Vagina (tissue), 2 donors: ENCODE measurements at places on chromosomes 3 and 15. TPM values are rescaled to one million over a fixed set of nuclear protein-coding genes. Genes with fewer than 3 reads are reported as not detected.

Gene PRR20G
- not detected for total RNA-seq

Gene TMEM207
- total RNA-seq, result not detected

Gene DAZL
- total RNA-seq, result not detected

Gene TERC
- total RNA-seq, result 204 TPM

Gene CSPG5
- 0.98 TPM for total RNA-seq

GRCh38 chr3:168534761-168535160 lies 439.0 kb upstream of the GOLIM4 start:
- no peak for DNase-seq

- DNase-seq, result no peak
These were observed 244.2 kb downstream of the TLE3 start for GRCh38 chr15:69853544-69853951.

- no peak for DNase-seq
These were observed 60.9 kb upstream of the TSC22D2 start for GRCh38 chr3:150346981-150347863.

DNA sequence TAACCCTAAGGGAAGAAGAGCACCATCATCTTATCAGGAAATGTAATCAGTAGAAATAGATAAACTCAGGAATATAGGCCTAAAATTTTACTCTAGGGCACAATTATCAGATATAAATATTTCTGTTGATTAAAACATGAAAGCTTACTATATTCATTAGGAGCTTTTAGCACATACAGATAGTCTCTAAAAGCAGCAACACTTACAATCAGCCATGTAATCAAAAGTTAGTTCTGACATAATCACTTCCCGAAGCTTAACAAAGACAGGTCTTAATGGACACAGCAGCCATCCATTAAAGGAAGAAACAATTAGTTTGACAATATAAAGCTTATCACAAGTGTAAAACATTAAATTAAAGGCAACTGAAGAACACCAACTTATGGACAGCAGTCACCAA lies 30.6 kb downstream of the DCLK3 start:
- no peak for DNase-seq

- no peak for DNase-seq
These were observed 29.1 kb upstream of the MAP6D1 start for GRCh38 chr3:183854318-183855035.

DNA sequence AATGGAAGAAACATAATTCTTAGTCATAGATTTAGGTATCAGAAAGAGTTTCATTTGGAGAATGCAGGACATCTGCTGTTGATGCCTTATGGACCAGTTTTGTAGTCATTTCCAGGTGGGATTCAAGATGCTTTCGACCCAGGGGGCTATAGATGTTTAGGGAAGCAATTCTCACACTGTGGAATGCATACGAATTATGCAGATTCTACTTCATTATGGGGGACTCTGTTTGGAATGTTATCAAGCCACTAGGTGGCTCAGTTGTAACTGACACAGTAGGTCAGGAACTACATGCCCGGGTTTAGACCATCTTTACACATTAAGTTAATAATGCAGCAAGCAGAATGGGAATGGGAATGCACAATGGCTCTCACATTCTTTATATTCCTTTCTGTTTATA lies 1359.8 kb downstream of the ZPLD1 start:
- DNase-seq, result no peak

DNA sequence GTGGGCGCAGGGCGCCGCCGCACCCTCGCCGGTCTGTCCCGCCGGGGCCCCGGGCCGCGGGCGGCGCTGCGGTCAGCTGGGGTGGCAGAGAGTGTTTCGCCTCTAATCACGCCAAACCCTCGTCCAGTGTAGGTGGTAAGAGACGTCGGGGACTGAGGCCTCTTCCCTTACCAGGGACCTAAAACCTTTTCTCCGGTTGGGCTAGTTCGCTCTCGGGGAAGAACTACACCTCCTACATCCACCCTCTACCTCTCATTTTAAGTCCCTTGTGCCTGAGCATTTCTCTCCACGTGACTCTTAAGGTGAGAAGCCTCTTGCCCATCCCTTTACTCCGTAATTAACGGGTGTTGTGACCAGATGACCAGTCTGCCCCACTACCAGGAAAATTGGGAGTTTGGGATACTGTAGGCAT lies 520 bp downstream of the TMEM42 start:
- DNase-seq, result no peak

DNA sequence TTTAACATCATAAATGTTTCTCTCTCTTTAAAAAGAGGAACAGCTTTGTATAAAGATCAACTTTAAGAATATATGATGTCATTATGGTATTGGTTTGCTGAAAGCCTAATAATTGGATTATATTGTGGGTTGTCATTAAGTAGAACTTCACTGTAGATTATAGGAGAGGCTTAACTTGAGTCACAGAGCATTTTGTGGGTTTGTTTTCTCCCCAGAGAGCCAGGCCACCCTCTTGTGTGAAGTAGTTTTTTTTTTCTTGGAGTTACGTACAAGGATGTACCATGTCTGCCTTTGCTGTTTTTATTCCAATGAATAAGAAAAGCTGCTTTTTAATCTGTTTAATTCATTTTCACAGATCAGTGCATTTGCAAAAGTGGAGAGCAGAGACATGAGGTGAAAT lies 354.8 kb upstream of the TBL1XR1 start:
- no peak for DNase-seq

DNA sequence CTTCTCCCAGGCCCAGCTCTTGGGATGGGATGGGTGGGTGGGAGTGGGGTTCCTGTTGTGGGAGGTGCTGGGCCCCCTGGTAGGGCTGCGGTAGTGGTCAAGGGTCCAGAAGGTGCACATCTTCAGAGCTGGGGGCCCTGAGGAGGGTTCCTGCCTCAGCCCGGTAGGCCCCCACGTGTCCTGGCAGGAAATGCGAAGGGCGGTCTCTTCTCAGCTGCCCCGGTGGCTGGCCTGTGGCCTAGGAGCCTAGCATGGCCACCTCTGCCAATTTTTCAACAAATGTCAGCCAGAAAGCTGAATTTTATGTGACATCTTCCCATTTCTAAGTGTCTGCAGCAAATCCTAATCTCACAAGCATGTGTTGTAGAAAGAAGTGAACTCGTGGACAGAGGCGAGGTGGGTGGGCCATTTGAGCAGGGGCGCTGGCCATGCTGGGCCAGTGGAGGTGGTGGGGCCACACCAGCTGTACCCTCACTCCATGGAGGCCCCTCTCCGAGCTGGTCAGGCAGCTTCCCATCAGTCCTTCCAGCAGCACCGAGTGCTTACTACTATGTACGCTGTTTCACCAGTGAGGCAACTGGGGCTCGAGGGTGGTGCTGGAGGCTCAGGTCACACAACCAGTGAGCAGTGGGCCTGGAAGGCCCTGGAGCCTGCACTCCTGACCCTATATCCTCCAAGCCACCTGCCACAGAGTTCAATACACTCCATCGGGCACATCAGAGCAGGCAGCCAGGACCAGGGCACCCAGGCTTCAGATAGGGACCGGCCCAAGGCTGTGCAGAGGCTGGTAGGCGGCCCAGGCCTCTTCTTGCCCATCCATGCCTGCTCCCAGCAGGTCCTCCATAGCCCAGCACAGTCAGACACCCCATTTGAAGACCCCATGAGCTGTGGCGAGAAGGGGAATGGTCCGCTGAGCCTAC lies 23.2 kb downstream of the FBLN2 start:
- DNase-seq, result no peak

DNA sequence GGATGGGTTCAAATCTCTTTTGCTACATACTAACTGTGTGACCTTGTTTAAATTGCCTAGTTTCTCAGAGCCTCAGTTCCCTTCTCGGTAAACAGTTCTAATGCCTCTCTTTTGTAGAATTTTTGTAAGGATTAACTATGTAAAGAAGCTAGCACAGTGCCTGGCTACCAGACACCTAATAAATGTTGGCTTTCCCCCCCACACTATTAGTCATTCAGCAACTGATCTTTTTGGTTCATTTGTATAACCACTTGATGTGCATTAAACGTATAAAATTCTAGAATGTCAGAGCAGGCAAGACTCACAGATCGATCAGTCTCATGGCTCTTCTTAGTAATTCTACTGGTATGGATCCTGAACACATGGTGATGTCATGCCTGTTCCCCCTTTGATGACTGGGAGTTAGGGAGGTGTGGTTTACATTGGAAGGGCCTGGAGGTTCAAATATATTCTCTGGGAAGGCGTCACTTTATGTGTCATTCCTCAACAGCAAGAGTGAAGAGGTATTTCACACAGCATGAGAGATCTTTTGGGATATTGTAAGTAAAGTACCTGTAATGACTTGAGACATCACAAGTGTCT lies 6.5 kb downstream of the TAGLN3 start:
- no peak for DNase-seq

DNA sequence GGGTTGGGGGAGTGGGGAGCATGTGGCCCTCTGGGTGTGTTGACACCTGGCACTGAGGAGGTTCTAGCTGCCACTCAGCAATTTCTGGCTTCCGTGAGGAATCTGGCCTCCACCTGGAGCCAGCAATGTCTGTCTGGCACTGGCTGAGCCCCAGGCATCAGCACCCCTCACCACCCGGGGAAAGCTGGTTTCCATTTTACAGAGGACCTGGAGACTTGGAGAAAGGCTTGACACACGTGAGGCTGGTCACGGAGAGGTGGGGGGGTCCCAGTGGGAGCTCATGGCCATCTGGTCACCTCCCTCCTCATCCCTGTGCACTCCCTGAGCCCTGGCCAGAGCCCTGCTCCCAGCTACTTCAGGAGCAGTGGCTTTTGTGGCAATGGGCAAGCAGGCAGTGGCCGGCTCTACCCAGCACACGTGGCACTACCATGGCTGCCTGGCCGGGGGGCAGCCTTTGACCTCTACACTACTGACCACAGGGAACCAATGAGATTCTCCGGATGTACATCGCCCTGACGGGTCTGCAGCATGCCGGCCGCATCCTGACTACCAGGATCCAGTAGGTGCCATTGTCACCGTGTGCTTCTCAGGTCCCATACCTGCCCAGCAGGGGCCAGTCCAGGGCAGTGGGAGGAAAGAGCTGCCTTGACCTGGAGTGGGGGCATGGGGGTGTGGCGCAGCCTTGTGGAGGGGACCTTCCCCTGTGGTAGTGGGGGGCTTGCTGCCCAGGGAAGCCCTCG lies 28.5 kb downstream of the ACAD9 start:
- no peak for DNase-seq
